ENCODE measurements at places on chromosomes 16 and 17. TPM values are rescaled to one million over a fixed set of nuclear protein-coding genes. Genes with fewer than 3 reads are reported as not detected.
A peak's percentile ranks its signal among the peaks of the same experiment; 100 is the strongest.

GRCh38 chr17:633133-633532 is 81.5 kb downstream of the VPS53 start:
- DNase-seq, result no peak
- H3K27me3 ChIP-seq, result no peaks in the 10 kb centered on the region
- peak overlapping the region; percentile 36 for H3K27ac ChIP-seq

Gene RASL10B
- 6.4 TPM for total RNA-seq

DNA sequence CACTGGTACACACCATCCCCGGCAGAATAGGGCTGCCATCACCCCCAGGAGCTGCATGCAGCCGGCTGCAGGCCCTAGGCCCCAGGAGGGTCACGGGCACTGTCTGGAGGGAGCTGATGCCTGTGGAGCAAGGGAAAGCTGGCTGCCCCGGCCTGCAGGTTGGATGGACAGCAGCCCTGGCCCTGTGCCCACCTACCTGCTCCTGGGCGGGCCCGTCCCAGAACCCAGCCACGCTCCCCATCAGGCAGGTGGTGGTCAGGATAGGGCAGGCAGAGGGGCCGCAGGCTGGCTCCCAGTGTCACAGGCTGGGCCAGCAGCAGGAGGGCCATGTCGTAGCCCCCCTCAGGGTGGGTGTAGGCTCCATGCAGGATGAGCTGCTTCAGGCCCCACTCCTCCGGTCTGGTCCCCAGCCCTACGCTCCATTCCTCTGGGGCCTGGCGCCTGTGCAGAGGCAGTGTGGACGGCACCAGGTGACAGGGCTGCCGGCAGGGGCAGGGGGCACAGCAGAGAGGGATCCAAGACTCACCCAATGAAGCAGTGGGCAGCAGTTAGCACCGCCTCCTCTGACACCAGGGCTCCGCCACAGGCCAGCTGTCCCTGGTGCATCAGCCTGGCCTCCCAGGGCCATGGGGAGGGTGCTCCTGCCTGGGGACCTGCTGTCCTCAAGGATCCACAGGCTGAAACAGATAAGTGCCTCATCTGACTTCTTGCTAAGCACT is 4.0 kb downstream of the PRSS53 start:
- H3K4me1 ChIP-seq, result peaks cover 5% of the 10 kb centered on the region
- no peak overlapping the region for H3K27ac ChIP-seq
- no peaks in the 10 kb centered on the region for H3K36me3 ChIP-seq
- no peaks in the 10 kb centered on the region for H3K27me3 ChIP-seq
- no peak overlapping the region for H3K4me3 ChIP-seq

DNA sequence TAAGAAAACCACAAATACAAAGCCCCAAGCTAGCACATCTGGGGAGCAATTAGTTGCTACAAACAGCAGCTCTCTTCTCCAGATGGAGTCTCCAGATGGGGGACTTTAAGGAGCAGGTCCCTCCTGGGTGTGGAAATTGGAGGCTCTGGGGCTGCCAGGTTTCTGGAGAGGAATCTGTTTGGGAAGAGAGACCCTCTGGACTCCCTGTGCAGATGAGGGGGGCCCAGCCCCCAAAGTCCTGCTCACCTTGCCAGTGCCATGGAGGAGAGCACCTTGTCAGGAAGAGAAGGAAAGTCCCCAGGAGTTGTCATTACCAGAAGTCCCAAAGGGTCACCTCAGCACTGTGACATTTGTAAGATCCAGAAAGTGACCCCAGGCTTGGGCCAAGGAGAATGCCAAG is 14.8 kb downstream of the TEKT5 start:
- no peak overlapping the region for H3K27ac ChIP-seq
- no peaks in the 10 kb centered on the region for H3K36me3 ChIP-seq
- H3K4me3 ChIP-seq, result no peak overlapping the region
- peak; percentile 60 for DNase-seq

DNA sequence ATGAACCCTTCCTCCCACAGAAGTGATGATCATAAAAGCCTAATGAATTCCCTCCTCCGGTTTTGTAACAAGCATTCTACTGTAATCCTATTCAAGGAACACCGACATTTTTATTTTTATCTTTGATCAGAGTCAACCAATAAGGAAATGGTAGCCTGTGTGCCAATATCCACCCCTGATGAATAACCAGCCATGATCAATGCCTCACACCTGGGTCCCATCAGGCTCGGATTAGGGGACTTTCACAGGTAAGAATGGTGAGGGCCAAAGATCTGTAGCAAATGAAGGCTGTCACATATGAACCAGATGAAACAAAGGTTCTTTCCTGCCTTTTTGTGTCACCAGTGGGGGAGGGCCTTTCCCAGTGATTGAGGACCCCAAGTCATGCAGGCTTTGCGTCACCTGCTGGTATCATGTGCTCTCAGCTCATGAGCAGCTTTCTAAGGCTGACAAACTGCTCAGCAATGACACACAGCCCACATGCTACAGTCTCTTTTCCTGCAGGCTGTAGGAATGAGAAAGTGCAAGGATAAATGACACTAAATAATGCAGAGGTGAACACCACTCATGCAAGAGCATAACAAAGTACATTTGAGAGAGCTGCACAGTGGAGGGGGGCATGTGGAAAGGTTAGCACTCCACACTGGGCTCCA is 34.9 kb downstream of the TOM1L2 start:
- H3K4me3 ChIP-seq, result peak overlapping the region; percentile 46
- H3K27me3 ChIP-seq, result no peaks in the 10 kb centered on the region
- H3K27ac ChIP-seq, result peak overlapping the region; percentile 84
- H3K36me3 ChIP-seq, result no peaks in the 10 kb centered on the region
- DNase-seq, result no peak
- peaks cover 79% of the 10 kb centered on the region for H3K4me1 ChIP-seq

- H3K4me1 ChIP-seq, result peaks cover 16% of the 10 kb centered on the region
- no peak overlapping the region for H3K4me3 ChIP-seq
- H3K27ac ChIP-seq, result no peak overlapping the region
- peaks cover 17% of the 10 kb centered on the region for H3K27me3 ChIP-seq
Observed at GRCh38 chr16:54694651-54695050, 236.0 kb upstream of the IRX5 start.

DNA sequence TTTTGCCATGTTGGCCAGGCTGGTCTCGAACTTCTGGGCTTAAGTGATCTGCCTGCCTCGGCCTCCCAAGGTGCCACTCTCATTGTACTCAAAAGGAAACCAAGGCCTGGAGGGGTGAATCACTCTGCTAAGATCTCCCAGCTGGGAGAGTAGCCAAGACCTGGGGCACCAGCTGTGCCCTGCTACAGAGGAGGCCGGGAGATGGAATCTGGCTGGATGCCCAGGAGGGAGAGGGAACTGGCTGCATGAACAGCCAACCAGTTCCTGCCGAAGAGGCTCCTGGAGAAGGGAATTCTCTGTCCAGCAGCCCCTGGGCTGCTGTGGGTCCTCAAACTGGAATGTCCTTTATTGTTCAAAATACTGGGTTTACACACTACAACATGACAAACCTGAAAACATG is 238.7 kb upstream of the CIBAR2 start:
- no peaks in the 10 kb centered on the region for H3K27me3 ChIP-seq
- H3K4me1 ChIP-seq, result peaks cover 63% of the 10 kb centered on the region
- DNase-seq, result no peak

GRCh38 chr17:72359811-72360210 is 239.0 kb downstream of the SOX9 start:
- peaks cover 13% of the 10 kb centered on the region for H3K27me3 ChIP-seq
- DNase-seq, result no peak
- H3K36me3 ChIP-seq, result peaks cover 8% of the 10 kb centered on the region
- no peak overlapping the region for H3K27ac ChIP-seq

GRCh38 chr17:37179893-37180292 is 195.9 kb upstream of the C17orf78 start:
- H3K4me1 ChIP-seq, result no peaks in the 10 kb centered on the region
- DNase-seq, result no peak
- no peak overlapping the region for H3K27ac ChIP-seq
- H3K36me3 ChIP-seq, result peaks cover 11% of the 10 kb centered on the region
- H3K4me3 ChIP-seq, result no peak overlapping the region
- no peaks in the 10 kb centered on the region for H3K27me3 ChIP-seq

Gene TAT
- total RNA-seq, result 0.14 TPM

- no peaks in the 10 kb centered on the region for H3K36me3 ChIP-seq
- peak overlapping the region; percentile 99 for H3K27ac ChIP-seq
- no peaks in the 10 kb centered on the region for H3K27me3 ChIP-seq
- DNase-seq, result no peak
- H3K4me3 ChIP-seq, result no peak overlapping the region
Observed at GRCh38 chr17:27244011-27244410, 49.9 kb upstream of the WSB1 start.

- peaks cover 80% of the 10 kb centered on the region for H3K27me3 ChIP-seq
- no peak for DNase-seq
- H3K36me3 ChIP-seq, result no peaks in the 10 kb centered on the region
- peak overlapping the region; percentile 87 for H3K4me3 ChIP-seq
- H3K27ac ChIP-seq, result peak overlapping the region; percentile 94
- peaks cover 31% of the 10 kb centered on the region for H3K4me1 ChIP-seq
Observed at GRCh38 chr17:30234296-30234695, 1.2 kb downstream of the SLC6A4 start.

DNA sequence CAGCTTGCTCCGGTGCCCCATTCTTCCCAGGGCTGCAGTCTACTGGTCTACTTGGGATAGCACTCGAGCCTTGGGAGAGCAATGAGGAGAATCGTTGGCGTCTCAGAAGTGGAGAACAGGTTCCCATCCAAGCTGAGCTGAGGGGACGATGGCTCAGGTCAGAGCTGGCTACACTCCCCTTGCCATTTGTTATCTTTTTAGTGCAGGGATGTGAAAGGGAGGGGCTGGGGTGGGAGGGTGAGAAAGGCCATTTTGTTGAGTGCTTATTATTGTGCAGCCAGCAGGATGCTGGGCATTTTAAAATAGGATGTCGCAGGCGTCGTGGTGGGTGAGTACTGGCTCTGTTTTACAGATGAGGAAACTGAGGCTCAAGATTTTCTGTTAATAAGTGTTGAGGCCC is 410.8 kb downstream of the SNX29 start:
- H3K36me3 ChIP-seq, result no peaks in the 10 kb centered on the region
- no peak overlapping the region for H3K27ac ChIP-seq
- H3K27me3 ChIP-seq, result no peaks in the 10 kb centered on the region
- DNase-seq, result no peak

DNA sequence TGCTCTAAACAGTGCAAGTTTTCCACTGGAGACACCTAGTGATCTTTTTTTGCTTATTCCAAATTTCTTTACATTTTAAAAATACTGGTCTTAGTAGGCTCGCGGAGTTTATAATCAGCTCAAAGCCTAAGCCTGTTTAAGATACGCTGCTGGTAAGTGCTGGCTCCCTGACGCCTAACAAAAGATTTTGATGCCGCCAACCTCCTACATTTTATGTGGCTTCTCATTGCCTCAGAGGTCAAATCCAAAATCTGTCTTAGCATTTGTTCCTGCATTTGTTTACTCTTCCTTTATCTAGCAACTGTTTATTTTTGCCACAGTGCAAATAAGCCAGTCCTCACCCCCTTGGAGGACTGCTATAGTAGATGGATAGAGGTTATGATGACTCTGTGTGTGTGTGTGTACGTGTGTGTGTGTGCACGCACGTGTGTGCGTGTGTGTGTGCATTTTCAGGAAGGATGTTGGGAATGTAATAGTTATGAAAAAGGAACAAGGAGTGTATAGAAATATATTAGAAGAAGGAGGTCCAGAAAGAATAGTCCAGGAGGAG is 24.8 kb downstream of the HS3ST3B1 start:
- H3K4me3 ChIP-seq, result no peak overlapping the region
- H3K36me3 ChIP-seq, result peaks cover 9% of the 10 kb centered on the region
- peaks cover 29% of the 10 kb centered on the region for H3K4me1 ChIP-seq
- no peak overlapping the region for H3K27ac ChIP-seq
- peaks cover 11% of the 10 kb centered on the region for H3K27me3 ChIP-seq

DNA sequence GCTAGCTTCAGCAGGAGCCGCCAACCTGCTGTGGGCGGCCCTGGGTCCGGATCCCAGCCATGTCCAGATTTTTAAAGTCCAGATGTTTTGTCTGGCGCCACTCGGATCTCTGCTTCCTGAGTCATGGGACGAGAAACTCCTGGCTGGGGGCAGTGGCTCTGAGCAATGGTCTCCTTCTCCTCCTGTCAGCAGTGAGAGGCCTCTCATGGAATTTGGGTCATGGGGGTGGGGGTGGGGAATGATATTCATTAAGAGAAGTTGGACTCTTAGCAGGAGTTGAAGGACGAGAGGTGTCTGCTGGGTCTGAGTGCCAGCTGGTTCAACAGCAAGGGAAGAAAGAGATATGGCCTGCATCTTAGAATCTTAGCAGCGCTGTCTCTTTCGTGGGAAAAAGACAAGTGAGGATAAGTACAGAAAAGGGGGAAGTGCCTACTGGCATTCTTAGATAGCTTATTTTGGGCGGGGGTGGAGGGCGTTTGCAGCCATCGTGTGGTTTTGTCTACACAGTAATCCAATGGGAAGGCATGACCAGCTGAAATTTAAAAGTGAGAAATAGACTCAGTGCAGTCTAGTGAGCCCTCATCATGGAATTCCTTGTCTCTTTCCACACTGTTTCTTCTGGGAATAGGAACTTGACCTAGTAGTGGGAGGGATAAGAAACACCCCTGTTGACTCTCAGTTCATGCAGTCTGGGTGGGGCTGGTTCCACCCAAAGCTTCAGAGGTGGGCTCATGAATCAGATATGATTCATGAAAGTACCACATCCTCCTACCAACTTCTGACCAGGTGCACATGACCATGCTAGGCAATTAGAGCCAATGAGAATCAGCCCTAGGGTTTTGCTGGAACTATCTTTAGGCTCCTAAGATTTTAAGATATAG is 80.5 kb downstream of the MYH13 start:
- no peaks in the 10 kb centered on the region for H3K4me1 ChIP-seq
- no peak overlapping the region for H3K27ac ChIP-seq
- no peak overlapping the region for H3K4me3 ChIP-seq

- H3K4me1 ChIP-seq, result peaks cover 14% of the 10 kb centered on the region
- peak overlapping the region; percentile 16 for H3K27ac ChIP-seq
- H3K4me3 ChIP-seq, result no peak overlapping the region
Observed at GRCh38 chr17:58786586-58787295, 31.1 kb downstream of the PPM1E start.

Gene EXOC3L1
- 0.86 TPM for total RNA-seq

Measured in type B pancreatic cell (in vitro differentiated cells).